A549 treated with GW870086 at 1 μM for 4 hours (cell line): ENCODE measurements at places on chromosomes 4 and X. TPM values are rescaled to one million over a fixed set of nuclear protein-coding genes. Genes with fewer than 3 reads are reported as not detected.

The LIN54 gene
- 4.2 to 7.2 TPM (median 6.6 TPM) in 5 replicates for total RNA-seq

The GAGE2A gene
- not detected in 5 replicates for total RNA-seq

The ALB gene
- total RNA-seq: 0.19 to 2.7 TPM in 2 of 5 replicates, not detected in the others

The NXF3 gene
- total RNA-seq: 0.28 TPM in 1 of 5 replicates, not detected in the others

The GBA3 gene
- not detected in 5 replicates for total RNA-seq

The RBM10 gene
- 30.5 to 41.1 TPM (median 37.6 TPM) in 5 replicates for total RNA-seq

The PDZD4 gene
- 2.2 to 4.1 TPM (median 3.4 TPM) in 5 replicates for total RNA-seq

The TGIF2LX gene
- not detected in 5 replicates for total RNA-seq

The TMSB15B gene
- total RNA-seq: 5.7 to 8.2 TPM (median 7.5 TPM) in 5 replicates
